Activated CD4-positive, alpha-beta T cell treated with anti-CD3 and anti-CD28 coated beads, Interleukin-2, amount 10 ng/mL, durations not matched to agents 24 days and 14 days (primary cell): ENCODE measurements at places on chromosomes 6 and 20. TPM values are rescaled to one million over a fixed set of nuclear protein-coding genes. Genes with fewer than 3 reads are reported as not detected.
A peak's percentile ranks its signal among the peaks of the same experiment; 100 is the strongest.

Gene SEMG1
- total RNA-seq = not detected in 2 replicates

DNA sequence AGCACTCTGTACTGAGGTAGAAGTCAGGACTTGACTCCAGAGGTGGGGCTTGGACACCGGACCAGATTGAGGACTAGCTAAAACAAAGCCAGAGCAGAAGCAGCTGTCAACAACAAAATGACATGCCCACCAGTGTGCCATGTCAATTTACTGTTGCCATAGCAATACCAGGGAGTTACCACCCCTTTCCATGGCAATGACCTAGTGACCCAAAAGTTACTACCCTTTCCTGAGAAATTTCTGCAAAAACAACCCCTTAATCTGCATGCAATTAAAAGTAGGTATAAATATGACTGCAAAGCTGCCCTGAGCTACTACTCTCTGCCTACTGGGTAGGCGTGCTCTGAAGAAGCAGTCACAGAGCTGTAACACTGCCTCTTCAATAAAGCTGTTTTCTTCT lies 21.0 kb downstream of the MAP3K5 start:
- DNase-seq = no peak
- peaks cover 51% of the 10 kb centered on the region for H3K4me1 ChIP-seq
- H3K36me3 ChIP-seq = peaks cover 18% of the 10 kb centered on the region
- no peak overlapping the region for H3K4me3 ChIP-seq
- H3K27ac ChIP-seq = no peak overlapping the region

Gene SLC22A7
- not detected in 2 replicates for total RNA-seq

- DNase-seq = no peak
- no peaks in the 10 kb centered on the region for H3K27me3 ChIP-seq
- H3K27ac ChIP-seq = no peak overlapping the region
- H3K36me3 ChIP-seq = peaks cover 66% of the 10 kb centered on the region
Observed at GRCh38 chr6:7184502-7184901, 76.7 kb downstream of the RREB1 start.

DNA sequence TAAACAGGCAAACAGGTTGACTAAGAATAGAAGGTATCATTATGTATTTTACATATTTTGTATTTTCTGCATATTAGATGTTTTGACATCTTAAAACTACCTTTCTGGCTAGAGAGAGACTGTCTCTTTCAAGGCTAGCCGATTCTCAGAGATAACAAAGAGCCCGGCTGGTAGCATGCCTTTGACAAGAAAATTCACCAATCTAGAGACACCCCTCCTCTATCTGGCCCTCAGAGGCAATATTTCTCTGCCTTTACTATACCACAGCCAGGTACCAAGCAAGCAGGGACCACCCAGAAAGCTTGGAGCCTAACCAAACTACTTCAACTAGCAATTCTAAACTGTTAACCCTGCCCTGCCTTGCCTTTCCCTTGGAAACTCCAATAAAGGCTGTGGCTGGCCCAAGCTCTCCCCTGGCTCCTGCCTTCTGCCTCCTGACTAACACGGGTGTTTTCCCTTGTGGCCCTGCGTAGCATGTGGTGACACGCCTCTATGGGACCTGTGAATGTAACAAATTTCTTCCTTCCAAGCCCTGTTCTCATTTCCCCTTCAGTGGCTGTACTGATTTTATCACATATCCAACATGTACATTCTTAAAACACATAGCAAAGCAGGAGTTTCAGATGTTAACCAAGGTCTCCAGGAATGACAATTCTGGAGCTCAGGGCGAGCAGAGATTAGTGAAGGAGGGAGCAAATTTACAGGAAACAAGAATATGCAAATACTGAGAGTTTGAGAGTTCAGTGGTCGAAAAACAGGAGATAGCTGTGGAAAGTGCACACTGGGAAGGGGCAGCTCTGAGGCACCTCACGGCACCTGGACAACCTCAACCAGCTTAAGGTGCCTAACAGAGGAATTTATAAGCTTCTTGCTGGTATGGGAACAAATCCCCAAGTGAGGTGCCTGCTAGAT lies 120.8 kb downstream of the BACH2 start:
- H3K27me3 ChIP-seq = no peaks in the 10 kb centered on the region
- H3K4me3 ChIP-seq = peak overlapping the region; percentile 55
- DNase-seq = peak; percentile 81
- H3K4me1 ChIP-seq = peaks cover 59% of the 10 kb centered on the region
- peak overlapping the region; percentile 78 for H3K27ac ChIP-seq
- H3K36me3 ChIP-seq = peaks cover 21% of the 10 kb centered on the region
